Renal pelvis (tissue), 12 donors: ENCODE measurements at places on chromosomes 16 and 17. TPM values are rescaled to one million over a fixed set of nuclear protein-coding genes. Genes with fewer than 3 reads are reported as not detected.

CCL14 gene
- 18.3 TPM for polyA plus RNA-seq

SMPD3 gene
- polyA plus RNA-seq, result 1.5 TPM

SBK1 gene
- polyA plus RNA-seq, result 19.7 TPM

C17orf67 gene
- polyA plus RNA-seq, result 2.0 TPM

TIMM22 gene
- polyA plus RNA-seq, result 15.2 TPM

CDH1 gene
- polyA plus RNA-seq, result 95.9 TPM
